Stimulated activated CD4-positive, alpha-beta T cell treated with anti-CD3 and anti-CD28 coated beads, Interleukin-15, amount 100 ng/mL, for 1 hour (primary cell): ENCODE measurements at places on chromosomes 1 and 21.

DNA sequence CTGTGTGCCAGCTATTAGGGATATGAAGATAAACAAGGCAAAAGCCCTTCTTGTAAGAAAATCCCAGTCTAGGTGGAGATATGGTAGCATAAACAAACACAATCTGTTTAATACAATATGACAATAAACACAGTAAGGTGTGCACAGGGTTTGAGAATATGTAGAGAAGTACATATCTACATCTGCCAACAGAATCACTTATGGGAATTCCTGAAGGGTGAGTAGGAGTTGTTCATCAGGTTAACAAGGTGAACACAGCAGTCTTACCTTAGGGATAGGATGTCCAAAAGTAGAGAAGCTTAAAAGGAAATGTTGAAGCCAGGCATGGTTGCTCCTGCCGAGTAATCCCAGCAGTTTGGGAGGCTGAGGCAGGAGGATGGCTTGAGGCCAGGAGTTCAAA, 57.7 kb upstream of the LRRC7 start:
- DNase-seq, result no peak

GRCh38 chr1:78184460-78185072, 138.8 kb downstream of the GIPC2 start:
- DNase-seq, result no peak

DNA sequence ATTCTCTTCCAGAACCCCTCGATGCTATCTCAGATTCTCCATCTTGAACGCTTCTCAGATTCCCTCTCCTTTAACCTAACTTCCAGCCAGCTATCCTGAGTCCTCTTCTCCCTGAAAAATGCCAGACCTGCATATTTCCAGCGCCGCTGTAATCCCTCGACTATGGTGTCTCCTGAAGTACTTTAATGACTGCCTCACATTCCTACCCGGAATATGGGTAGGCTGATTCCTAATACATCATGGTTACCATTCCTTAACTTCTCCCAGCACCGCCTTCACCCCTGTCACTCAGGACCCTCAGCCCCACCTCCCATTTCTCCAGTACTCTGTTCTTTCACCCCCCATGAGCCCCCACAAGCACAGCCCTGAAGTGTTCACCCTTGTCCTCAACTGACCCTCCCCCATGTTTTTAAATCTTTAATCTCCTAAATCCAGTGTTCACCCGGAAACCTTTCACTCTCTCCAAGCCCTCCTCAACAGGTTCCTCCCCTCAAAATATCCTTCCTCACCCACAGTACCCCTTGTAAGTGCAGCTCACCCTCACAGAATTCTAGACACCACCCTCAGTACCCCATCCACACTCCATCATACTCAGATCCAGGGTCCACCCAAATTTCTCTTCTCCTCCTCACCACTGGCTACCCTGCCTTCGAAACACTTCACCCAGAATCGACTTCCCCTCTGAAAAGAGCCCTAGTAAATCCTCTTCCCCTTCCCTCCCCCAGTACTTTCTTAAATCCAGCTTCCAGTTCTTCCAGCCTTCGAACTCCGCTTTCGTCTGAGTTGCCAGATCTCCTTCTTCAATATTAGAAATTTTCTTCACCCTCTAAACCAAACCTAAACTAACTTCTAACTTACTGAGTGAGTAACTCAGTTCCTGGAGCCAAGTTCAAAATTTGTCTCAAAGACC, 922 bp downstream of the CPT2 start:
- DNase-seq, result no peak

DNA sequence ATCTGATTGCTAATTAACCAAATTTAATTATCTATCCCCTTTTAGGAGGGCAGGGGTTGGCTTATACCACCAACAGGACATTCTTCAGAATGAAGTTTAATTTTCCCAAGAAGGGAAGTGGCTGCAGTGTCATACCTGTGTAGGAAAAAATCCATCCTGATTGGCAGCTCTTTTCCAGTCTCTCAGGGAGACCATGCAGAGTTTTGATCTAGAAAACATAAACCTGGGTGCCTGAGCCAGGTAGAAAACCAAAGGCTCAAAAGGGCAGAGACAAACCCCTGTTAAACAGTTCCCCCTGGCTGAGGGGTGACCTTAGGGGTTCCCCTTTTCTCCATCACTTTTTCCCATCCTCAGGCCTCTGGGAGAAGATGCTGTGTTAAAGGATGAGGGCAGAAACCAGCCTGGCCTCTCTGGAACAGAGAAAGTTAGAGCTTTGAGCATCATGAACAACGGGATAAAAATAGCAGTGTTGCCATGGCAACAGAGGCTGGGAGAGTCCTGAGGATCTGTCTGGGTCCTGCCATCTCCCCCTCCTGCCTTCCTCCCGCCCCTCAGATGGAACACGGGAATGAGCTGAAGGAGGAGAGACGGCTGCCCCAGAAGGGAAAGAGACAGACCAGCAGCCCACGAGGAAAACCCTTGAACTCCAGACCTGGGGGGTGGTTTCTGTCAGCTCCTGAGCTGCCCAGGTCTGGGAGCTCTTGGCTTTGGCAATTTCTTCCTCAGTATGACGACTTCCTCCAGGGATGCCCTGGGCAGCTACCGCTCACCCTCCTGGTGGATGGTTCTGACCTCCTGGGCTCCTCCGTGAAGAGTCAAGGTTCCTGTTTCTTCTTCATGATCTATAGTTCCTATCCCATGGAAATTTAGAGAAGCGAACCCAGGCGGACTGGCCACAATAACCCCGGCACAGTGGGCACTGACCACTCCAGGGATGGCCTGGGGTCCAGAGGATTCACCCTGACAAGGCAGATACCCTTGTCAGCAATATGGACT, 14.0 kb upstream of the LEMD1 start:
- DNase-seq, result no peak

- no peak for DNase-seq
Measured at GRCh38 chr1:25999041-25999800, 1.4 kb upstream of the PAFAH2 start.
